ENCODE measurements at places on chromosomes 3 and 15.

GRCh38 chr3:13651057-13651400 lies 102.1 kb downstream of the FBLN2 start:
- no peak for ATAC-seq

- ATAC-seq = no peak
These were observed 55.1 kb downstream of the PDE8A start for GRCh38 chr15:85036716-85037115.

- ATAC-seq = no peak
These were observed 63.3 kb downstream of the KLHL6 start for GRCh38 chr3:183491923-183492848.

GRCh38 chr15:88932271-88932874 lies 19.2 kb upstream of the MFGE8 start:
- ATAC-seq = no peak

- ATAC-seq = no peak
These were observed 189.1 kb upstream of the MDFIC2 start for GRCh38 chr3:70501561-70501960.

DNA sequence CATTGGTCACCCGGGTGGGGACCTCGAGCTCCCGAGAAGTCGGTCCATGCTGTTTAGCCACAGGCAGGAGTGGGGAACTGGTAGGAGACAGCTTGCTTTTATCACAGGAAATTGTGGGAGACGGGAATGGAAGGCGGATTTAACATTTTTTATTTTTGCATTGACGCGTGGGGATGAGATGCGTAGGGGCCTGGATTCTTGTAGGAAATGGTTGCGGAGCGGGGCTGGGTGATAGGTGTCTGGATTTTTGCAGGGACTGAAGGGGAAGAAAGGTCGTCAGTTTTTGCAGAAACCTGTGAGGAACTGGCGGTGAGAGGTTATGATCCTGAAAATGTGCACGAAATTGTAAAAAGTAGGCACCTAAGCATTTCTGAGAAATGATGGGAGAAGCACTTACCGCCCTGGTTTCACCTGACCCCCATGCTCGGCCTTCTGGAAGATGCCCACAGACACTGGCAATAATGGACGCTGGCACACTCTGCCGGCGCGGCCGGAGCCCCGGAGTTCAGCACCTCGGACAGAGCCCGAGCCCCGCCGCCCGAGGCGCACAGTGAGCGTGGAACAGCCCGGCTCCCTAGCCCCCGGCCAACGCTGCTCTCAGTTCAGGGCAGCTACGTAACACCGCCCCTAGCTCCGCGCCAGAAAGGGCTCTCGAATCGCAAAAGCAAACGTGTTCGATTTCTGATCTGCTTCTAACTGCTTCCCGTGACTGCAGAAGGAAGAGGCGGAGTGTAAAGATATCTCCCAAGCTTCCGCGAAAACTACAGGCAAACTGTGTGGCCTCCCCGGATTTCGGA lies 928 bp downstream of the ANKRD34C start:
- ATAC-seq = peak; percentile 99

DNA sequence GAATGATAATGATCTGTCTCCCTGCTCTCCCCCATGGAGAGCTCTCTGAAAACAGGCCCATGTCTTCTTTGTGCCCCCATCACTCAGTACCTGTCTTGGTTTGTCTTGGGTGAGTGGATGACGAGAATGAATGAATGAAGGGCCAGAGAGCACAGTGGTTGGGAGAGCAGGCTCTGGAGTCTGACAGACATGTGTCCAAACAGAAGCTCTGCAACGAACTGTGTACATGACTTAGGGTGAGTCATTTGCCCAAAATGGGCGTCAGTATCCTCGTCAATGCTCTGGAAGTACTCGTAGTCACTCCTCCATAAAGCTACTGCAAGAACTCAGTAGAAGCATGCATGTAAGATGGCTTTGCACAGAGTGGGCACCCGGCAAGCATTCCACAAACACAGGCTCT lies 170.2 kb upstream of the TLE3 start:
- ATAC-seq = no peak

GRCh38 chr15:98954411-98954810 lies 53.2 kb downstream of the PGPEP1L start:
- ATAC-seq = peak; percentile 63

DNA sequence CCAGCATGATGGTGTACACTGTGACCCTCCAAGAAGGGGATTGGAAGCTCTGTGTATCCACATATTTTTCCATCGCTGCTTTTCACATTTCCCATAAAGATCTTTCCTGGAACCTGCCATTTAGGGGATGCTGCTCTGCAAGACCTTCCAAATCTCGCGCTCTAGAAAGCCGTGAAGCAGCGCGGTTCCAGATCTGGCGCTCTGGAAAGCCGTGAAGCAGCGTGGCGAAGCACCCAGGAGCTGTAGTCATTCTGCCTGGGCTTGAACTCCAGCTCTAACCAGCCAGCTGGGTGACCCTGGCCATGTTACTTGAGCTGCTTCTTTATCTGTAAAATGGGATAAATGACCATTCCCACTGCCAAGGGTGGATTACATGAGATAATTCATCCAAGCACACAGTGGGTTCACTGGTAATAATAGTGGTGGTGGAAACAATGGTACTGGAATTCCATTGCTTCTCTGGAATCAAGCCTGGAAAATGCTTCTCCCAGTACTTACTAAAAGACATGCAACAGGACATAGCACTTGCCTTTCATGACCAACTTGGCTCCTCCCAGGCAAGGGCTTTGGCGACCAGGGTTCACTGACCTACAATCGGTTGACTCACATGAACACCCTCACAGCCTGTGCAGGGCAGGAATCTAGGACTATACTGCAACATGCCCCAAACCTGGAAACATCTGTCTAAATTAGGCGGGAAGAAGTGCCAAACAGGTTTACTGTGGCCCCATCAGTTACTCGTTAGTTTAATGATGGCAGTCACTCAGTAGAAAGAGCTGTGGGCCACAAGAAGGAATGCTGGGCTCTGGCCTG lies 70.7 kb downstream of the XXYLT1 start:
- no peak for ATAC-seq

GRCh38 chr3:183254487-183255347 lies 1.7 kb downstream of the B3GNT5 start:
- peak; percentile 52 for ATAC-seq

GRCh38 chr15:93028632-93029213 lies 60.3 kb downstream of the RGMA start:
- ATAC-seq = peak; percentile 1

DNA sequence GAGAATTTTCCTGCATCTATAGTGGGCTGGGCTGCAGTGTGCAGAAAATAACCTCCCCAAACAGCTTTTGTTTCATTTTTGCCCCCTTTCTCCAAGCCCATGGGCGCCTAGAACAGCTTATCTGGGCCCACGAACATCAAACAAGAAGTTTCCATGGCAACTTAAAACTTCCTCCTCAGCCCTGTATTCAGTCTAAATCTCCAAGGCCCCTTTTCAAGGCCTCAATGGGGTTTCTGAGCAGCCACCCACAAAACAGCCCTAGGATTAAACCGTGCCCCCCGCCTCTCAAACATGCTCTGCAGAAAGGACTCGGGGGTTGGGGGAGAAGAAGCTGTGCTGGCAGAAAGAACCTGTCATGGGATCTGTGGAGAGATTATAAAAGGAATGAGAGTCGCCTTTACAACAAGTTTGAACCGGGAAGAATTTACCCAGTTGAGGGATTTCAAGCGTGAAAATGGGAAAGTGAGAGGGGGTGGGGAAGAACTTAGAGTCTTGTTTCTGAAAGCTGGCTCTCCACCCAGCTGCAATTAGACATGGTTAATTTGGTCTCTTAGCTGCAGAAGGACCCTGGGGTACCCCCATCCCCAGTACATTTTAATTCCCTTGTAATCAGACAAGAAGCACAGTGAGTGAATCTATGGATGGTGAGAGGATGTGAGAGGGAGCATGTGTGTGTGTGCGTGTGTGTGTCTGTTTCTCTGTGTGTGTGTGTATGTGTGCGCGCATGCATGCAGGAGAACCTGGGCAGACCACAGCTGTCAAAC lies 4.3 kb upstream of the FAM107A start:
- ATAC-seq = no peak

DNA sequence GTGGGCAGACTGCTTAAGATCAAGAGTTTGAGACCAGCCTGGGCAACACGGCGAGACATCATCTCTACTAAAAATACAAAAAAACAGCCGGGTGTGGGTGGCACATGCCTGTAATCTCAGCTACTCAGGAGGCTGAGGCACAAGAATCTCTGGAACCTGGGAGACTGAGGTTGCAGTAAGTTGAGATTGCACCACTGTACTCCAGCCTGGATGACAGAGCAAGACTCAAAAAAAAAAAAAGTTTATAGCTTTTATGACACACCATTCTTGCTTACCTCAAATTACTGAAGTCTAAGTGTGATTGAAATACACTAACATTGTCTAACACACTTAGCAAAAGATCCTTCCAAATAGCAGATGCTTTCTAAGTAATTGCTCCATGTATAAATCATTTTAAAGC lies 207.6 kb downstream of the STAG1 start:
- ATAC-seq = no peak

DNA sequence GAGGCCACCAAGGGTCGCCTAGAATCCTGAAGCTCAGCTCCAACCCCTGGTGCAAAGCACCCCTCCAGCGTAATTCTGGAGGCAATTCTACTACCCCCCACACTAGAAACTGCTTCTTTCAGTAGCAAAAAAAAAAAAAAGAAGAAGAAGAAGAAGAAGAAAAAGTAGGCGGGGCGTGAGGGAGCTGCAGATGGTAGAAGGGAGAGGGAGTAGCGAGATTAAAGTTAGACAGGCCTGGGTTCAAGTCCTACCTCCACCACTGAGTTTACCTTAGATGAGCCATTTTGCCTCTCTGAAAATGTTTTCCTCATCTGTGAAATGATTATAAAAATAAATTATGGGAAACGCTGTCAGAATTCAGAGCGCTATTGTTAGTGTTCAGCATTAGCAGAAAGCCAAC lies 913 bp downstream of the FAM174B start:
- no peak for ATAC-seq

- ATAC-seq = no peak
These were observed 503.5 kb downstream of the FGF12 start for GRCh38 chr3:192223815-192224214.

- ATAC-seq = no peak
These were observed 149.3 kb downstream of the RPLP1 start for GRCh38 chr15:69601711-69602504.

- peak; percentile 63 for ATAC-seq
These were observed 143.7 kb upstream of the ZNF385D start for GRCh38 chr3:21894459-21895340.

DNA sequence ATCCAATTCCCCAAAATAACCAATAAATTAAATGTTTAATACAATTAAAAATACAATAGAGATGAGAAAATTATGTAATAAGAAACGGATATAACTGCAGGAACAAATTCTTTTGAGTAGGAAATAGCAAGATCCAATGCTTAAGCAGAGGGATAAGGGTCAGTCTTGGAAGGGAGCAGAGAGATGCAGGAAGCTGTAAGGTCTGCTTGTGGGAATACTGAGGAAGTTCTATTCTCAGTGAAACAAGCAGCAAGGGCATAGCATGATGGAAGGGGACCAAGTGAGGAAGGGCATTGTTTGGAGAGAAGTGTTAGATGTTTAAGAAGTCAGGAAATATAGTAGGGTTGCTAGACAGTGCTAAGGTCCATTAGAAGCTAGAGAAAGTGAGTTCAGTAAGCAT lies 409.0 kb downstream of the TBC1D5 start:
- no peak for ATAC-seq

DNA sequence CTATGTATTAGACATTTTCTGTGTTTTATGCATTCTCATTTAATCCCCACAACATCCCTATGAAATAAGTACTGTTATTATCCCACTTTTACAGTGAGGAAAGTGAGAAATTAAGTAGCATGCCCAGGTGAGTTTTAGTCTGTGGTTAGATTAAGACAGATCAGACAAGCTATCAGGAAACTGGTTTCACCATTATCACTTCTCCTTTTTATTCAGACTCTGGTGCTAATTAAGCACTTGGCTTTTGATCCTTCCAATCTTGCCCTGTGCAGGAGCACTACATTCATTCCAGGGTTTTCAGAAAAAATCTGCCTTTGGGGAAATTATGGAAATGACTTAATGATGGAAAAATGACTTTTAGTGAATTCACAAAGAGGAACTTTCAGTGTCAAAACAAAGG lies 115.2 kb downstream of the TMEM108 start:
- no peak for ATAC-seq

DNA sequence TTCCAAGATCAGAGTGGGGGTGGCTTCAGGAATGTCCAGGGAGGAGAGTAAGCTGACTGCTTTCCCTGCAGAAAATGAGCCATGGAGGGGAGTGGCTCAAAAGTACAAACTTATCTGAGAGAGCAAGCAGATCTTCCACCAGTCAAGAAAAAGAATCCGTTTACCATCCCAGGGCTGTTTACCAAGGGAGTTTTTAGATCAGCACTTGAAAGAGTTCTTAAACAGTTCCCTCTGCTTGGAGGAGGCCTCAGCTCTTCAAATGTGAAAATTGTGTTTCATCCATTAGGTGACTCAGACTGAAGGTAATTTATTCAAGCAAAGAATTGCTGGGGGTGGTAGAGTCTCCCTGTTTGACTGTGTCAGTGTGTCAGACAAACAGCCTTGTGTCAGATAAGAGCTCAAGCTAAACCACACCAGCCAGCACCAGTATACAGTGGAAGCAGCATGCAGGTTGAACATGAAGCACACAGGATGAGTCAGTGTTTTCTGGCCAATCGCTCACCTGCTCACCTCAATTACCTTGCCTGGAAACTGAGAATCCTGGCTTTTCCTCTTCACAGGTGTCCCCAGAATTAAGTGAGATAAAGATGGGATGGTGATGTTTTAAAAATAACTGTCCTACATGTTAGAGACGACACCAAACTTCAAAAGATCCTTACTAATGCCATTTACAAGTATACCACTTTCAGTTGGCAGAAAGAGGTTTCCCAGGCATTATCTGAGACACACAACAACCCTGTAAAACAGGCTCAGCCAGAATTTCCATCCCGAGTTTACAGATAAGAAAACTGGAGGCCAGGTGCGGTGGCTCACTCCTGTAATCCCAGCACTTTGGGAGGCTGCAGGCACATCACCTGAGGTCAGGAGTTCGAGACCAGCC lies 21.7 kb downstream of the SH3BP5 start:
- ATAC-seq = peak; percentile 87

GRCh38 chr15:73017987-73018386 lies 34.3 kb upstream of the NEO1 start:
- no peak for ATAC-seq

DNA sequence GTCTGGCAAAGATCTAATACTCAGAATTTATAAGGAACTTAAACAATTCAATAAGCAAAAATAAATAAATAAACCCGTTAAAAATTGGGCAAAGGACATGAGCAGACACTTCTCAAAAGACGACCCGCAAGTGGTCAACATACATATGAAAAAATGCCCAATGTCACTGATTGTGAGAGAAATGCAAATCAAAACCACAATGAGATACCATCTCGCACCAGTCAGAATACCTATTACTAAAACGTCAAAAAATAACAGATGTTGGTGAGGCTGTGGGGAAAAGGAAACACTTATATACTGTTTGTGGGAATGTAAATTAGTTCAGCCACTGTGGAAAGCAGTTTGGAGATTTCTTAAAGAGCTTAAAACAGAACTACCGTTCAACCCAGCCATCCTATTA lies 188.0 kb upstream of the MRPL3 start:
- ATAC-seq = no peak

DNA sequence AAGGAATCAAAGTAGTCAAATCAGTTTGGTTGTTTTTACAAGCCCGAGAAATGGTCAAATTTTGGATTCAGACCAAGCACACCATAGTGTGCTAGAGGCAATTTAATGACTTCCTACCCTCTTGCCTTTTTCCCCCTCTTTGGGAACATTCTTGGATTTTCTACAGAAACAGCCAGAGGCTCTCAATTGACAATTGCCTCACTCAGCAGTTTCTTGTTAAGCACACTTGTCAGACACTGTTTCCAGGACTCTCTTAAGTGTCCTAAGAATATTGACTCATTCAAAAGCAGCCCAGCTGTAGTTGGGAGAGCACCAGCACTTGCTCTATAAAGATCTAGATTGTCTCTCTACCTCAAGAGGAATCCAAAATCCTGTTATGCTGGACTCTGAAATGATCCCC lies 1.5 kb upstream of the SLC35G2 start:
- no peak for ATAC-seq
